ENCODE measurements at places on chromosomes 6 and 20. TPM values are rescaled to one million over a fixed set of nuclear protein-coding genes. Genes with fewer than 3 reads are reported as not detected.

The SLC17A1 gene
- total RNA-seq, result not detected

The TPX2 gene
- 55.5 TPM for total RNA-seq

The TOP1 gene
- 89.5 TPM for total RNA-seq

The ZFP57 gene
- total RNA-seq, result not detected

GRCh38 chr6:167054987-167055386 lies 55.8 kb downstream of the CEP43 start:
- DNase-seq, result no peak

DNA sequence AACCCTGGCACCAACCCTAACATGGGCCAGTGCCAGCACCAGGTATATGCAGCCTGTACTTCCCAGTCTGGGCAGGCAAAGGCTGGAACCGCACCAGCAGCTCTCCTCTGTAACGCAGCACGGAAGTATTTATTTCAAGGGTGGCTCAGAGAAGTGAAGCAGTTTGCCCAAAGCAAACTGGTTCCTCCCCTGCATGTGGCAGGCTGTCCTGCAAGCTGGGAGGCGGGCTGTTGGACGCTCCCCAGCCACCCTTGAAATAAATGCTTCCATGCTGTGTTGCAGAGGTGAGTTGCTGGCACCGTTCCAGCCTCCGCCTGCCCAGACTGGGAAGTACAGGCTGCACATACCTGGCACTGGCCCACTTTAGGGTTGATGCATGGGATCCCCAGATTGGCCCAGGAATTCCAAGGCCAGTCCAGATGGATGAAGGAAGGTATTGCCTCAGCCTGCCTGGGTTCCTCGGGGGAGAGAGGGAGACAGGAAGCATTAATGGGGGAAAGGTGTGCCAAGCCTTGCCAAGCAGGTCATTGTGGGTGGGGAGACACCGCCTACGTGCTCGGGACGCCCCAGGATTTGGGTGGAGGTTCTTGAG lies 49.8 kb downstream of the PPARD start:
- DNase-seq, result peak; percentile 38

DNA sequence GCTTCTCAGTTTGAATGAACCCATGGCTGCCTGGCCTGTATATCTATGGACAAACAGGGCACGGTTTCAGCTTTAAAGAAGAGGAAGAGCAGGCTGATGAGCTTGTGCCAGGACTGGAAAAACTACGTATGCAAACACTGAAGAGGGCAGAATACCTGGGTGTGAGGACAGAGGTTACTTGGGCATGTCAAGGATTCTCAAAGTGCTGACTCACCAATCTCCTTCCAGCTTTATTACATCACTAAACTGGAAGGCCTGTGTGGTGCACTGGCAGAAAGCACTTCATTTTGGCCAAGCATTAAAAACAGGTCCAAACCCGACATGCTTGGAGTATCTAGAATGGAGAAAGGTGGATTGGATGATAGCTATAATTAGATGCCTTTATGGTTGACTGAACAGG lies 95.2 kb downstream of the GMPR start:
- peak; percentile 36 for DNase-seq

- DNase-seq, result no peak
These were observed at the start of gene ERVFRD-1 for GRCh38 chr6:11110921-11111768. Gene ERVFRD-1 (minus strand): TSS chr6:11111725. CDS start chr6:11105310, 6,415 bp downstream.

DNA sequence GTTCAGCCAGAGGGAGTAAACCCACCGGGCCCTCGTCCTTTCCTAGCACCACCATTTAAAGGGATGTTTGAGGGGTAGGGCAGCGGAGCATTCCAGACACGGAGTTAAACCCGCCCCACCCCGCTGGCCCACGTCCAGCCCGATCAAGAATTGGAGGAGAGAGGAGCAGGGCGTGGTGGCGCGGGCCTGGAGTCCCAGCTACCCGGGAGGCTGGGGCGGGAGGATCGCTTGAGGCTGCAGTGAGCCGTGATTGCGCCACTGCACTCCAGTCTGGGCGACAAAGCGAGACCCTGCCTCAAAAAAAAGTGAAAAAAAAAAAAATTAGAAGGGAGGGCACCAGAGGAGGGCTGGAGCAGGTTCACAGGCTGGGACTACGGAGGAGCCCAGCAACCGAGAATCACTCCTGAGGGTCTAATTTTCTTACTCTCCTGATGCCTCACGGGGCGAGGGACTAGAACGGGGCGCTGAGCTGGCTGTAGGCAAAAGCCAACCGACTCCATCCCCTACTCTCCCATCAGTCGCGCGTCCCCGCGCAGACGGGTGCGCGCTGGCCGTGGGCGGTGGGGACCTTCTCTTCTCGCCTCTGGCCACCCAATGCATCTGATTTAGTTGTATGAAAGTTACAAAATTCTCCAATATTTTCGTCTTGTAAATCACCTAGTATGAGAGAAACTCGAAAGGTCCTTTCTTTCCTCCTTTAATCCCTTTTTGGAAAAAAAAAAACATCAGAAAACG lies 6.1 kb upstream of the HSPA1B start:
- peak; percentile 82 for DNase-seq

DNA sequence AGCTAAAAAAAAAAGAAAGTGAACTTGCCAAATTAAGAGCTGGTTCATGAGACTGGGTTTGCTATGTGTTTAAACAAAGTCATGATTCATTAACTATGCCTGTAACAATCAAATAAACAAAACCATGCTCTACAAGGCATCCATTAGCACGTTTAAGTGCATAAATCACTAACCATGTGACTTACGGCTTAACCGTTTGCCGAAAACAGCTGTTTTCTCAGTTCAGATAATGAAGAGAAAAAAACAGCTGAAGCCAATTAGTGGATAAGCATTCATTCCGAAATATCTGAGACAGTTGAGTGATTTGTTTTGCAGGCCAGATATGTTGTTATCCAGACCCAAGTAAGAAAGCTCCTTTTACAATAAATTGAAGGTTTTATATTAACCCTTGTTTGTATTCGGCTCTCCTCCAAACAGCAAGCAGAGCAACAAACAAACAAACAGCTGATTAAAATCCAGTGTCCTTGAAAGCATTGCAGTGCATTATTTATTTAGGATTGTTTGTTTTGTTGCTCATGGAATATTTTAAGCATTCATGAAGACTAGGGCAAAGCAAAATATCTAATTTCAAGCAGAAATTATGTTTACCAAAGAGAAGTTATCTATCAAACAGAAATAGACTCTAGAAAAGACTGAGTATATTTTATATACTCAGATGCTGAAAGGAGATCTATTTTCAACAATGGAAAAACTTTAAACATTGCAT lies 343.5 kb downstream of the RFPL4B start:
- no peak for DNase-seq

- peak; percentile 74 for DNase-seq
These were observed 63.7 kb upstream of the BEND3 start for GRCh38 chr6:107179004-107179403.

- no peak for DNase-seq
These were observed 243.9 kb downstream of the HAO1 start for GRCh38 chr20:7696311-7696710.

- no peak for DNase-seq
These were observed 215.5 kb upstream of the ECI2 start for GRCh38 chr6:4350567-4351519.

DNA sequence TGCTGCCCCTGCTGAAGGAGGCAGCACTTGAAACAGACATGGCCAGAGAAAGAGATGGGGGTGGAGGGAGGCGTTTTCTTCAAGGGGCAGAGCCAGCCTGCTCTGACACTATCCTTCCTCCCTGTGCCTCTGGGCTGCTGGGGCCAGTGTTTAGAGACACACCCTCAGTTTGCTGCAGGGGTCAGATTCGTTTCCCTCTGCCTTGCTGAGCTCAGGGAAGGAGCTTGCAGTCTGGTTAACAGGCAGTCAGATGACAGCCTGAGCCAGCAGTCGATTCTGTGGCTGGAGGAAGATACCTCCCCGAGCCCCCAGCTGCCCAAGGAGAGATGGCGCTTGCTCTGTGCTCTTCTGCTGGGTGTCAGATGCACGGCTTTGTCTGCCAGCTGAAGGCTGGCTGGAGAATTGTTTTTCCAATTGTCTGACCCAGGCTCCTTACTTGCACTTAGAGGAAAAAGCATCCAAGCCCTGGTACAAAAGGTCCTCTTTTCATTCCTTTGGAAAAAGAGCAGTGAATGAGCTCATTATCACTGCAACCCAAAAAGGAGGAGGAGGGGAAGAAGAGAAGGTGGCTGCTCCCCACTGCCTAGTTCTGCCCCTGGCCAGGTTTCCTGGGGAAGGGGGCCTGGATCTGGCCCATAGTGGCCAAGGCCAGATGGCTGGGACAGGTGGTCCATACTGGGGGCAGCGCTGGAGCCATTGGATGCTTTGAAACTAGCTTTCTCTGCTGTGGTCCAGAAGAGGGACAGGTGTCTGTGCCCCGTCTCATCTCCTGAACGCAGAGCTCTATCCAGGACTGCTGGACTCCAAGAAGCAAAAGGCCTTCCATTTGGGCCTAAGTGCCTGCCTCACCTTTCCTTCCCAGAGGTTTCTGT lies 88.2 kb downstream of the TCP11 start:
- no peak for DNase-seq

- no peak for DNase-seq
These were observed 186.6 kb upstream of the OPRM1 start for GRCh38 chr6:153852481-153852880.

All from Karpas-422 (cell line).